ENCODE measurements at places on chromosomes 7 and 10.

DNA sequence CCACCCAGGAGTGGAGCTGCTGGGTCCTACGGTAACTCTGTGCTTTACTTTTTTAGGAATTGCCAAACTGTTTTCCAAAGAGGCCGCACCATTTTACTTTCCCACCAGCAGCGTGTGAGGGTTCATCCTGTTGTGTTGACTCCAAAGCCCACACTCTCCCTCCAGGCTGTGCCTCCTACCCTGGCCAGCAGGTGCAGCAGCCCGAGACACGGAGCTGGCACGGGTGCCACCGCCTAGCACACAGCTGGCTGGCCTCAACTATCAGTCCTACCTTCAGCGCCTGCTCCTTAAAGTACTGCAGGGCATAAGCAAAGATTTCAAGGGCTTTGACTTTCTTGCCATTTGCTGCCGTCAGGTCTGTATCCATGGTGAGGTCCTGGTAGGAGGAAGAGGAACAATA, 44.0 kb downstream of the HSPA12A start:
- DNase-seq, result no peak

DNA sequence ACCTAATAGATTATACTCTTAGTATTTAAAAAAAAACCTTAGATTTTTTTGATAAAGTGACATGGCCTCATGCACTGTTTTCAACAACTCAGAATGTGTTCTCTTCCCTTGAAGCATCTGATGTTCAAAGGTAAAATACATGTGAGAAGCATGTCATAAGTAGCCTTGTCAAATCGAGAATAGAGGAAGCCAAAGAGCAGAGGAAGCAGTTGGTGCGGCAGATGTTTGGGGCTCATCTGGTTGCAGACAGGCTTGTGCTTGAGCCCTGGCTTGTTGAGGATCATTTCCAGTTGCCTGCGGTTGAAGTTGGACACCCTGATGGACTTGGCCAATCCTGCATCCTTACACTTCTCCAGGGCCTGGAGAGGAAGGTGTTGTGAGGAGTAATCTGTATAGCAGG, 59.2 kb downstream of the AKR1E2 start:
- no peak for DNase-seq

DNA sequence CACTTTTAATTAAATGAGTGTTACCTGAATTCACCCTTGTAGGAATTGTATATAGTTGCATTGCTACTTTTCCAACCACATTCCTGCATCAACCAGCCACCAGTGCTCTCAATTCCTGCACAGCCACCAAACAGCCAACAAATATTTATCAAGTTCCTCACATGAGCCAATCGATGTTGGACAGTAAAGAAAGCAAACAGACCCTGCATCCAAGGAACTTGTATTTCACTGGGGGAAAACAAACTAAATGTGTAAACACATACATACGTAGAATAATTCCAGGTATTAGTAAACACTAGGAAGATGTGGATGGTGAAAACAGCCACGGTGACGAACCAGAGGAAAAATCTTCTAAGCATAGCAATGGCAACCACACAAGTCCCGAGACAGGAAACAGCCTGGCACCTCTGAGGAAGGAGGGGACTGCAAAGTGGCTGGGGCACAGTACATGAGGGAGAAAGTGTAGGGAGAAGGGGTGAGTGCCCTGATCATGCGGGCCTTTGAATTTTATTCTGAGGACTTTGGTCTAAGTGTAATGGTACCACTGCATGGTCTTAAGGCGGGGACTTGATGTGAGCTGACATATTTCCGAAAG, 111.2 kb downstream of the XRCC2 start:
- no peak for DNase-seq

- no peak for DNase-seq
These were observed 85.7 kb downstream of the SUGCT start for GRCh38 chr7:40220421-40220911.

DNA sequence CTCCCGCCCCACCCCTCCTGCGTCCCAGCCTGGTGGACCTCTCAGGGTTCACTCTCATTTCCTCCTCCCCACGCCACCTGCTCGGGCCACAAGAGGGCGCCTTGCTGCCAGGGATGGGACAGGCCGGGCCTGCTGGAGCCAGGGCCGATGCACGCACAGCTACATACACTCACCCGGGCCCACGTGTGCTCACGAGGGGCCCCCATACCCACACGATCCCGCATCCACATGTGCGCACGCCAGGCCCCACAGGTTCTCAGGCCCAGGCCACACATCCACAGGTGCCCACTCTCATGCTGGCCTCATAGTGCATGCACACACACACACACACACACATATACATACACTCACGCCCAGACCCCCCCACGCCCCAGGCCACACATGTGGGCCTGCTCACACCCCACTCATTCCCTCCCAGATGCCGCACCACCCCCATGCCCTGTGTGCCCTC, 68.6 kb downstream of the LHPP start:
- DNase-seq, result peak; percentile 98

DNA sequence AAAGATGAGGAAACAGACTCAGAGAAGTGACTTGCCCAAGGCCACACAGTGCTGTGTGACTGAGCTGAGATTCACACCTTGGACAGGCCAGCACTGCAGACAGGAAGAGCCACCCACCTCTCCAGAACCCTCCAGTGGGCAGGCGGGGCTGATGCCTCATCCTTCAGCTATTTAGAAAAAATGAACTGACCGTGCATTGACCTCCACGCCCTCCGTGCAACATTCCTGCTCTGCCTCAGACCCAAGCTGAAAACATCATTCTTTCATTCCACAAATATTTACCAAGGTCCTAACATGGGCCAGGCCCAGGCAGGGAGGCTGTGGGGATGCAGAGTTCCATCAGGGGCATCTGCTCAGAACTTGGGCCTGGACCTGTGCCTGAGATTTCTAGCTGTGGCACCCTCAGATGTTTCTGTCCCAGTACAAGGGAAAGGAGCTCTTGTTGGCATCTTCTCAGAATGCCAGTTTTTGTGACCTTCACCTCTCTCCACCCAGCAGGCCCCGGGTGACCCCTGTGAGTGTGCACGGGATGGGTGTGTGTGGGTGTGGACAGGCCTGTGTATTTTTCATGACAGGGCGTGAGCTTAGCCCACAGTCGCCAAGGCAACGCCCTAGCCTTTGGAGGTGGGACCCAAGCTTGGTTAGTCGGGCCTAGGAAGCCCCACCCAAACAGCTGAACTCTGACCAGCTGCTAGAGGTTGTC, 6.5 kb downstream of the VSIR start:
- DNase-seq, result no peak

GRCh38 chr10:37535459-37536246, 321.8 kb downstream of the ZNF248 start:
- no peak for DNase-seq

GRCh38 chr7:143504937-143505297, 27.2 kb downstream of the TAS2R41 start:
- no peak for DNase-seq

DNA sequence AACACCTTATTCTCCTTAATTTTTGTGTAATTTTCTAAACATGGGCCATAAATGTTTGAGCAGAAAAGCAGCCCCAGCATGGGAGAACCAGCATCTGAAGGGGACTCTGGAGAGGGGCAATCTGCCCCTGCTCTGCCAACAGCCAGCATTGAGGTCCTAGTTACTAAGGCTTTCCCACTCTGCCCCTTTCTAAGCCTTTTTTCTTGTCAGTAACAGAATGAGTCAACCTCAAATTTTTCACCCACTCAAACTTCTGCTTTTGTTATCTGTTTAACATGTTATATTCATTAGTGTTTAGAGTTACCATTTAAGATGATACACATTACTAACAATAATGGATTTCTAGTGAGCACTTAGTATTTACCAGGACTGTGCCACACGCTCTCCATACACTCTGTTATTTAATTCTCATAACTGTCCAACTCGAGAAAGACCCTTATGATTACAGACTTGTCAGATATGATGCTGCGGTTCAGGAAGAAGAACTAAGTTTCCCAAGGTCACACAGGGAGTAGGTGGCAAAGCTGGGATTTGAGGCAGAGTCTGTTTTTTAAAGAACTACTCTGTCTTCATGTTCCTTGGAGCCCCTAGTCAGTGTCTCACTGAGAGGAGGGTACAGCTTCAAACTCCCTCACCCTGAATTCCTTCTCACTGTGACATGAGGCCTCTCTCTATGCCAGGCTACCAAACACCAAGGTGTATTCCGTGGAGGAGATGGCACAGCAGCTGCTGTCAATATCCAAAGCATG, 19.9 kb upstream of the GPAM start:
- peak; percentile 13 for DNase-seq

- DNase-seq, result no peak
These were observed 91.8 kb downstream of the TRRAP start for GRCh38 chr7:98970016-98970615.

- no peak for DNase-seq
These were observed 270.5 kb upstream of the PODXL start for GRCh38 chr7:131826960-131827359.

DNA sequence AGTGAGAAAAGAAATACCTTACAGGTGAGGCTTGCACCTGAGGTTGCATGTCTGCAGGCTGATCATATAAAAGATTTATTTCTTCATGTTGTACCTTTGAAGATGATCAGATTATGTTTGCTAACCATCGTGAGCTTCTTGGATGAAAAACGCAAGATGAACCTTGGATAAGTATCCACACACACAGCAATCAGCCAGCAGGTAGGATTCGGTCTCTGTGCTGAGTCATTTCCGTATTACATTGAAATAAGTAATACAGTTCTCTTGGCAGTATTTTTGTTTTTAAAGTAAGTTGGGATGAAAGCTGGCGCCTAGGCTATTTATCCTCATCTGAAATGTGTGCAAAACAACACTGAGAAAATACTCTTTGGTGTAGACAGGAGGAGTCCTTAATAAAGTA, 109.0 kb upstream of the PRKCQ start:
- no peak for DNase-seq

DNA sequence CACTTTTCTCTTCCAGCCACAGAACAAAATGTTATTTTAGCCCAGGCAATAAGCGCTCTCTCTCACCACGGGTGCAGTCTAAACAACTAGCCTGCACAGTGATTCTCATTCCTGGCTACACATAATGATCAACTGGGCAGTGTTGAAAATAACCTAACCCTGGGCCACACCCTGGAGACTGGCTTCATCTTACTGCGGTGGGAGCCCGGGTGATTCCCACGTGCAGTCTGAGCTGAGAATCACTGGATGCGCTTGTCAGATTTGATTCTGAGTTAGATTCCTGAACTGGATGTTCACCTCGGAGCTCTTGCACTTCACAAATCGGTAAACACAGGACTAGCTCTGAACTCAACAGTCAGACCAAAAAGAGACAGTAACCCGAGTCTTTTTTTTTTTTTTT, 14.9 kb downstream of the ZC3HAV1 start:
- no peak for DNase-seq

GRCh38 chr7:92680442-92680841, 90.3 kb upstream of the FAM133B start:
- DNase-seq, result no peak

DNA sequence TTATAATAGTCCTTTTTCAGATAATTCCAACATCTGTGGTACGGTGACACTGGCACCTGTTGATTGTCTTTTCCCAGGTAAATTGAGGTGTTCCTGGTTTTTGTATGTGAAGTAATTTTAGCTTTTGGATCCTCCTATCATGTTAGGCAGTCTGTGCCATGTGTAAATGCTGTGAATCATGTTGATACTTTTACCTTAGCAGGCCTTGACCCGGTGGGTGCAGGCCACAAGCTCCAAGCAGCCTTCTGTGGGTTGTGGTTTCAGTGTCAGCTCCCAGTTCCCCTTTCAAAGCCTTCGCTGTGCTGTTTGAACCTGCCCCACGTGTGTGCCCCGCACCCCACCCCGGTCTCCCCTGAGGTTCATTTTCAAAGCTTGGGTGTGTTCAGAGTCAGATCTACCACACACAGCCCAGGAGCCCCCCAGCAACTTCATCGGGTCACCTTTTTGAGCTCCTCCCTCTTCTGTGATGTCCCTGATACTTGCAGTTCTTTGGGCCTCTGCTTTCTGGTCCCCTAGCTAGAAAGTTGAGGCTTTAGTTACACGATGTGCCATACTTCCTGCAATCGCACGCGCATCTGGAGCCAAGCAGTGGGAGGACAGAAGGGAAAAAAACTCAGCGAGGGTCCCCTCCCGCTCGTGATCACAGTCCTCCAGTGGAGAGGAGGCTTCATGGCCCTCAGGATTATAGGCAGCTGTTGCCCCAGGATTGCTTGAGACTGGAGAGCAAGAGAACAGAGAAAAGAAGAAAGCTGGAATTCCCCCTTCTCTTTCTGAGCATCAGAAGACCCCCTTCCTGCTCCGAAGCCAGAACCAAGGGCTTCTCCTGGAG, 8.7 kb upstream of the BHLHA15 start:
- peak; percentile 88 for DNase-seq

- no peak for DNase-seq
These were observed 33.1 kb downstream of the ADD3 start for GRCh38 chr10:110040767-110041478.

DNA sequence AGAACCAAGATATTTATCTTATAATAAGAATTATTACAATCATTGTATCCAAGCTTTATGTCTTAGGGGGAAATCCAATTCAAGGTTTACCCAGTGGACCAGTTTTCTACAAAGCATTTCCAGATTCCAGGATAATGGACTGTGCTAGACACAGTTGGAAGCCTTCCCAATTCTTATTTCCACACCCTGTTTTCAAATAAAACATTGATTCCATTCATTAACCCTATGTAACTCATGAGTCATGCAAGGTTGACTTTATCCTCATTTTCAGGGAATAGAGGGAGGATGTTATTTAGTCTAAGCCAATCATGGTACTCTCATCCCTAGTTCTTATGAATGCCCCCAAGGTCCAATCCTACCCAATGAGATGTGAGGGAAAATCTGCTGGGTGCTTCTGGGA, 145.7 kb downstream of the RNLS start:
- DNase-seq, result no peak

GRCh38 chr7:121634356-121634755, 238.2 kb upstream of the FAM3C start:
- no peak for DNase-seq

- DNase-seq, result no peak
These were observed 19.0 kb downstream of the TRIM56 start for GRCh38 chr7:101104193-101104713.

DNA sequence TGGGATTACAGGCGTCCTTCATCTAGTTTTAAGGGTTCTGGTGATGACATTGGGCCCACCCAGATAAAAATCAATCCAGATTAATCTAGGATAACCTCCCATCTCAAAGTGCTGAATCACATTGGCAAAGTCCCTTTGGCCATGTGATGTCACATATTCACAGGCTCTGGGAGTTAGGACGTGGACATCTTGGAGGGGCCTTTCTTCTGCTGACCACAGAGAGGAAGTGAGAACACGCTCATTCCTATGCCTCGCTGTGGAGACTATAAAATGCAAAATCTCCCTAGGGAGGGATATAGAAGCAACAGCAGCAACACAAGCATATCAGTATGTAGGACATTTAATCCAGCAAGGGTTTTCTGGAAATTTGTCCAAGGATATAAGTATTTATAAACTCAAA, 266.0 kb upstream of the PITRM1 start:
- no peak for DNase-seq

DNA sequence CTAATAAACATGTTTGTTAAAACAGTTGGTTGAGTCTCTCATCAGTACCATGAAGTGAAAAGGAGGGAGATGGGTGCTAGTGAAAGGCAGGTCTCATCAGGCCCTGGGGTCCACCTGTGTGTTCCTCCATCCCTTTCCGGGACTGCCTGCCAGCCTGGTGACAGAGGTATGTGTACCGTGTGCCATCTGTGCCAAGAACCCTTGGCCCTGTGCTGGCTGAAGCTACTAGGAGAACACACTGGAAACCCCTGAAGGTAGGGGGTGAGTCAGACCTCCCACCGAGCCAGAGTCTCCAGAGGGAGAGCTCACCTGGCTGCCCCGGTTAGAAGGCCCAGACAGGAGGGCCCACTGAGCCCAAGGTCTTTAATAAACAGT, 2.3 kb downstream of the DDIT4 start:
- DNase-seq, result no peak

GRCh38 chr7:155763122-155763521, 49.1 kb downstream of the SHH start:
- DNase-seq, result no peak

GRCh38 chr10:80609331-80609730, 71.6 kb downstream of the SH2D4B start:
- no peak for DNase-seq
